ACHN (cell line): ENCODE measurements at places on chromosomes 6 and 20.

- no peak for DNase-seq
Observed at GRCh38 chr6:92706976-92707375, 712.4 kb downstream of the EPHA7 start.

DNA sequence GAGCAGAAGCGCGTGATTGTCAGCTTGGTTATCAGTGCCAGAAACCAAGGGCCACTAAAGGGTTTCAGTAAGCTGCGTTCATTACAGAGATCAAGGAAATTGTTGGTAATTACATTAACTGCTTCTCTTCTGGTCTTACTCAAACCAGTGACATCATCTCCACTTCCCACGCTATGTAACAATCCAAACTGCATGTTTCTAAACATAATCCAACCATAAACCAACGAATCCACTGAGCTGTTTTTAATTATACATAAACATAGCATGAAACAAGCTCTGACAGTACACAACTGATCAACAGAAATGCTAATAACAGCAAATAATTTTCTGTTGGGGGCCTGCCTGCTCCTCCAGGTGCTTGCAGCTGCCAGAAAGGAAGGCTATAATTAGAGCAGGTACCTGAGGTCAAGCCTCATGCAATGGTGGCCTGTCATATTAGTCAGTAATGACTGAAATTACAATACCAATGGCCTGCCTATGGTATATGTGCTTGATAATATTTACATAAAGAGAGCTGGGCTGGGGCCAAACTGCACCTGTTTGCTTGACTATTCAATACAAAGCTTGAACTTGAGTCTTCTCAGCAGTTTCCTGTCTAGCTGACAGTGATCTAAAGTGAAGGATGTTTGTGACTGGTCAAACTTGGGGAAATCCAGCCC, 40.1 kb downstream of the ILRUN start:
- DNase-seq = no peak

DNA sequence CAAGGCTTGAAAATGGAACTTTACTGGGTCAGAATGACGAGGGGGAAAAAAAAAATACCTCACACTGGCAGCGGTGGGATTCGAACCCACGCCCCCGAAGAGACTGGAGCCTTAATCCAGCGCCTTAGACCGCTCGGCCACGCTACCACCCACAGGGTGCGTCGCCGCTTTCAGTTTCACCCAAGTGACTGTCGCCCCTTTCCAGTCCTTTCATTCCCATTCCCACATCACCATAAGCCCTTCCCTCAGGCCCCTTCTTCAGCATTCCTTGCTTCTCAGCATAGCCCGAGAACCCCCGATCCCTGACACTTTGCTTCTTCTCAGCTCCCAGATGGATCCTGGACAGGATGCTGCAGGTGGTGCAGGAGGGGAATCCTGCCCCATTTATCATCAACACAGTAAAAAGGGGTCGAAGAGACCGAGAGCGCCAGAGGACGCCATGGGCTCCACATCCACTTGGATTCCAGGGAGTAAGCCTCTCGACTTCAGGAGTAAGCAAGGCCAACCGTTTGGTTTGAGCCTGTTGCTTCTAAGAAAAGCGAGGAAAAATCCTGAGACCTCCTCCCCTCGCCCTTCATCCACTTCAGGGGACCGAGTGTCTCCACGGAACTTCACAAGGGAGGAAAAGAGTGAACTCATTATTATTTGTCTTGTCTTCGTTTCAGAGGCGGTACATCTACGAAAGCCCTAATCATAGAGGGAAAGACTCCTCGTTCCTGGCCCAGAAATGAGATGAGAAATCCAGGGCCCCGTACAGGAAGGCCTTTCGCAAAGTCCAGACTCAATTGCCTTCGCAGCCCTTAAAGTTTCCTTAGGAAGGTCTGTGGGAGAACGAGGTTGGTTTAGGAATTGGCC, 20.0 kb upstream of the TRIM27 start:
- DNase-seq = peak; percentile 70

GRCh38 chr6:69164564-69165229, 529.6 kb downstream of the ADGRB3 start:
- peak; percentile 37 for DNase-seq

- no peak for DNase-seq
Observed at GRCh38 chr6:131654326-131654725, 17.2 kb downstream of the ENPP3 start.

GRCh38 chr6:17103715-17104114, 1.9 kb downstream of the STMND1 start:
- peak; percentile 4 for DNase-seq

DNA sequence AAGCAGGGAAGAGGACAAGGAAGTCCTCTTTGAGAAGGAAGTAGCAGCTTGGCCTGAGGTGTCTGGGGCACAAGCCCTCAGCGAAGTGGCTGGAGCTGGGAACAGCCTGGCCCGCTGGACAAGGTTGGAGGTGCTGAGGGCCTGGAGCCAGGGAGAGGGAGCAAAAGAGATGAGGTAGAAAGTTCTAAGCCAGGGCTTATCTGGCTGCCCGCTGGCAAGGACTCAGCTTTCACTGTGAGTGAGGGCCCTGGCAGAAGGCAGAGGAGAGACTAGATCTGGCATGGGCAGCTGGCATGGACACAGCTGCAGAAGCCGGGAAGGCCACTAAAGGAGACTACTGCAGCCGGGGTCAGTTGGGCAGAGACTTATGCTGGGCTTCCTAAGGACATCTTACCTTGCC, 21.8 kb upstream of the PCMTD2 start:
- no peak for DNase-seq

DNA sequence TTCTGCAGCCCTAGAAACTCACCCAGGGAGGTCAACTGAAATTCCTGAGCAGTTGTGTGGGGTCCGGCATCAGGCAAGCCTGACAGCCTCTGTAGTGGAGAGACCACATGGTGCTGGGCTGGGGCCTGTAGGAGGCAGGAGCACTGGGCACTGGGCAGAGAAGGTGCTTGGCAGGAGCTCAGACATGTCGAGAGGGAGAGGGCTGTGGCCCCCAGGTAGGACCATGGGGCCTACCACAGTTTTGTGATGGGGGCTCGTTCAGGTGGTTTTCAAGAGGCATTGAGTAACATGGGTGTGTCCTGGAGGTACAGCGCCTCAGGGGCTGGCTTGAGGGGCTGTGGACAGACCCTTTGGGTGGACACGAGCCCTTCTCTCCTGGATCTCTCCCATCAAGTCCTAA, 15.9 kb downstream of the SLC22A23 start:
- no peak for DNase-seq

- DNase-seq = no peak
Observed at GRCh38 chr6:35206346-35206745, 7.4 kb upstream of the SCUBE3 start.

- DNase-seq = peak; percentile 54
Observed at GRCh38 chr6:30821862-30822784, 62.2 kb upstream of the DDR1 start.

DNA sequence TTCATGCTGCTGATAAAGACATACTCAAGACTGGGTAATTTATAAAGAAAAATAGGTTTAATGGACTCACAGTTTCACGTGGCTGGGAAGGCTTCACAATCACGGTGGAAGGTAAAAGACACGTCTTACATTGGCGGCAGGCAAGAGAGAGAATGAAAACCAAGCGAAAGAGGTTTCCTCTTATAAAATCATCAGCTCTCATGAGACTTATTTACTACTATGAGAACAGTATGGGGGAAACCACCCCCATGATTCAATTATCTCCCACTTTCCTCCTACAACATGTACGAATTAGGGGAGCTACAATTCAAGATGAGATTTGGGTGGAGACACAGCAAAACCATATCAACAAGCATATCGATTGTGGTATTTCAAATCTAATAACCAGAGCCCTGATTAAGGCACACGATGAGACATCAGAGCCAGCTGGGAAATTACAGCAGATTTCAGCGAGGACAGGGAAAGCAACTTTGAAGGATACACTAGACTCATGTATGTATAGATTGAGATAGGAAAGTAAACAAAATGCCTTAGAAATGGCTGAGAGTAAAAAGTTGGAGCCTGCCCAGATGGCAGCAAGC, 129.8 kb upstream of the GJE1 start:
- DNase-seq = no peak

DNA sequence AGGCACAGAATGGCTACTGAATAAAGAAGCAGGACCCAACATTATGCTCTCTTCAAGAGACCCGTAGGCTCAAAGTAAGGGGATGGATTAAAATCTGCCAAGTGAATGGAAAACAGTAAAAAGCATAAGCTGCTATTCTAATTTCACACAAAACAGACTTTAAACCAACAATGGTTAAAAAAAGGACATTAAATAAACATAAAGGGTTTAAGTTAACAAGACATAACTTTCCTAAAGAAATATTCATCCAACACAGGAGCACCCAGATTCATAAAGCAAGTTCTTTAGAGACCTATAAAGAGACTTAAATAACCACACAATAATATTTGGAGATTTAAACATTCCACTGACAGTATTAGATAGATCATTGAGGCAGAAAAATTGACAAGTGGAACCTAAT, 624.5 kb downstream of the RFPL4B start:
- no peak for DNase-seq

GRCh38 chr20:8423482-8423881, 291.4 kb downstream of the PLCB1 start:
- DNase-seq = no peak

- no peak for DNase-seq
Observed at GRCh38 chr6:34697544-34697836, 923 bp upstream of the ILRUN start.

DNA sequence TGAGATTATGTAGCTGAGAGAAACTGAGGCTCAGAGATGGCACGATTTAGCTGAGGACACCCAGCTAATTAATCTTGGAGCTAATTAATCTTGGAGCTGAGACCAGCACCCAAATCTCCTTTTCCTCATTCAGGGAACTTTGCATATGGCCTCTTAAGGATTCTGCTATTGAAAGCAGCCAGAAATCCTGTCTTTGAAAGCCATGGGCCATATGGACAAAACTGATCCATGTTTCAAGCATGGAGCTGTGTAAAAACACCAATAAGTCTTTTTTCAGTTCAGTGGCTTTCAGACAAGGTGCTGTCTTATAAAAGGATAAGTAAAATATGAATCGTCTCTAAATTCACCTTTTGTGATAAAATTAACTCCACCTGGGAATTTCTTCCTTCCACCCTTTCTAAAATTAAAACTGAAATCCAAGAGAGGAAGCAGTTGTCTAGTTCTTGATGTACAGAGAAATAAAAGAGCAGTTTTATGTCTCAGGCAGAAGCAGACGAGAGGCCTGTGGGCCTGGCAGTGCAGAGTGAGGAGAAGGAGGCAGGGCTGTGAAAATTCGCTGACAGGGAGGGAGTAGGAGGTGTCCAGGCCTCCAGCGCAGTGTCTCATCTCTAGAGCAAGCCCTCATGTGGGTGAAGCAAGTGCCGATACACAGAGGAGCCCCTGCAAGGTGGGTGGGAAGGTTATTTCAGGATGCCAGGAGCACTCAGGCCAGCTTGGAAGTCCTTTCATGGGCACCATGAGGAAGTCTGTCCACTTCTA, 266.9 kb downstream of the UST start:
- DNase-seq = no peak

GRCh38 chr20:48786951-48787705, 40.7 kb downstream of the PREX1 start:
- DNase-seq = no peak
